ENCODE measurements at places on chromosomes 5 and 9.

DNA sequence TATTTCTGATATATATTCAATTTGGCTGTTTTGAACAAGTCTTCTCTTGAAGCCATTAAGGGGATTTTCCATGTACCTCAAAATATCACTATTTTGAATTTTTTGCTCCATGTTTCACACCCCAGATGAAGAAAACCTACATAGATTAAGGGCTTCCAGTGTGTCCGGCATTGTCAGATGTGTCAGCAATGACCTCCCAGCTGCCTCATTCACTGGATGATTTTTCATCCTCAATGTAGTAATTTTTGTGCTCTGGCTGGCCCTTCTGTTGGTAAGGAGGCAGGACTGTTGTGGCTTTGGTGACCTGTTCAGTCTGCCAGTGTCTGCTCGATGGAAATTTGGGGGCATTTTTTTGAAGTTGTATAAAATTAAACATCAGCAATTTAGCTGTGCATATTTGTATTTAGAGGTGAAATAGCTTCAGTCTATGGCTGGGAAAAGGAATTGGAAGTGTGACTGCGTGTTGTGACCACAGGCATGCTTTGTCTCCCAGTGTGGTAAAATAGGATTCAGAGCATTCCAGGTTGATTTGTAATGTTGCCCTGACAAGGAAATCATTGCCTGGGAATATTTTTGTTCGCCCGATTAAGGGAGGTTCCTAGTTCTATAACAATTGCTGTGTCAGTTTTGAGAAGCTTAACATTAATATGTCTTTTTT lies 312.4 kb downstream of the ARHGEF28 start:
- DNase-seq, result peak; percentile 96

DNA sequence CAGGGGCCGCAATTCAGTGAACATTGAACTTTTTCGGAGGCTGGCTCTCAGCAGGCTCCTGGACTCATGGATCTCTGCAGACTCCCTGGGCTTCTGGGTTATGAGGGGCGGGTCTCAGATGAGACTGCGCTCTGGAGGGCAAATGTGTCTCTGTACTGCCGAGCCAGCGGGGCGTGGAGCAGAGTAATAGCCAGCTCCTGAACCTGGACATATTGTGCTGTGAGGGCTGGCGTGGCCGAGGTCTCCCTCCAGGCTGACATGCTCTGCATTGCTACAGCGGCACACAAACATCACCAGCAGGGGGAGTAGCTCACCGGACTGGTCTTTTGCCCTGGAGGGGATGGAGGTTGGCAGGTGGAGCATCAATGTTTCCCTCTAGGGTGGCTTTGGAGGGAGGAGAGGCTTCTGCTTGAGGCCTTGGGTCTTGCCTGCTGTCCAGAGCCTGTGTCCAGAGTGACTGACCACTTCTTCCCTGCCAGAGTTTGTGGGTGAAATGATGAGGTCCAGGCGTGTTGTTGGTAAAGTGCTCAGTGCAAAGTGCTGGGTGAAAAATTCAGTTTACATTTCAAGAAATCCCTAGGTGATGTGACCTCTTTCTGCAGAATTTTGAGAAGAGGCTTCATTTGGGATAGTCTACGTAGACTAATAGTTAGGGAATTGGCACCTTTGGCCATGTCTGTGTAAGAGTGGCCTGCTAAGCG lies 10.9 kb upstream of the GADD45G start:
- peak; percentile 13 for DNase-seq

GRCh38 chr9:111524731-111525055 lies 286 bp upstream of the ZNF483 start:
- no peak for DNase-seq

- DNase-seq, result no peak
These were observed 58.3 kb downstream of the MTX3 start for GRCh38 chr5:79932510-79933504.

- no peak for DNase-seq
These were observed 3.6 kb downstream of the TMEM252 start for GRCh38 chr9:68536876-68537615.

- no peak for DNase-seq
These were observed 16.1 kb downstream of the LHFPL2 start for GRCh38 chr5:78632467-78632866.

DNA sequence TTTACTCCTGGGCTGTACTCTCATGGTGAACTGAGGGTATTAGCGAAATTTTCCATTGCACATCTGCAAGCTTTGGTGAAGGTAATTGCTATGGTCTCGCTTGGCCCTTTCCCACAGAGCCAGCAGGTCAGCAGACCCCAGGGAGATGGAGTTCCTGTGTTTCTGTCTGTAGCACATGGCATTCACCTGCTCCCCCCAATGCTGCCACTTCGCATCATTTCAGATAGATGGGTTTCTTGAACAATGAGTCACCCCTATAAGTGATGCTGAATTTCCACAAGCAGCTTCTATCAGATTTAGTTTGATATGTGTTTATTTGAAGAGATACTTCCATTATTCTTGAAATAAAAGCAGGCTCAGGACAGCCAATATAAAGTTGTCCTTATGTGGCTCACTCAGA lies 117.8 kb downstream of the ERCC6L2 start:
- no peak for DNase-seq

- DNase-seq, result no peak
These were observed 23.8 kb upstream of the ANKRD33B start for GRCh38 chr5:10540036-10540544.

DNA sequence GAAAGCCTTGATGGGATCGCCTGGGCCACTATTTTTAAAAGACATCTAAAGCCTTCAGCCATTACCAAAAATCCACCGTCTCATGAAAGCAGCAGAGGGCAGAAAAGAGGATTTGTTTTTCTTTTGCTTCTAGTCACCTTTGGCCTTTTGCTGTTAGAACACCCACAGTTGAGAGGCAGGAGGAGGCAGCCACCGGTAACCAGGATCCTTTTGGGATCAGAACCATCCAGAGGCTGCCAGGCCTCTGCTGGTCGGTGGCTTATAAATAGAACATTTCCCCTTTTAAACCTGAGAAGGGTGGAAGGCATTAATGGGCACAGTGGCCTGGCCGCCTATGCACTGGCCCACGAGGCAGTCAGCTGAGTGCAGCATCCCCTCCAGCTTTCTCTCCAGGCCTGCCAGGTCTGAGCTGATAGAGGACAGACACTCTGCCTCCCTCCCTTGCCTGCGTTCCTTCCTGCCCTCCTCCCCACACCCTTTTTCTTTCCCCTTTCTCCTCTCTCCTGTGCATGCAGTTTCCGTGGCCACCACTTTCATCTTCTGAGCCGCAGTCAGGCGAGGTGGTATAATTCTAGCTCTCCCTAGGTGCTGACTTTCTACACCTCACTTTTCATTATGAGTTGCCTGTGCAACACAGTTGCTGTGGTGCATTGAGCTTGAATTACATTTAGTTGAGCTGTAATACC lies 253.4 kb downstream of the ARHGAP26 start:
- no peak for DNase-seq

- no peak for DNase-seq
These were observed 7.9 kb upstream of the ANKDD1B start for GRCh38 chr5:75603371-75603770.

DNA sequence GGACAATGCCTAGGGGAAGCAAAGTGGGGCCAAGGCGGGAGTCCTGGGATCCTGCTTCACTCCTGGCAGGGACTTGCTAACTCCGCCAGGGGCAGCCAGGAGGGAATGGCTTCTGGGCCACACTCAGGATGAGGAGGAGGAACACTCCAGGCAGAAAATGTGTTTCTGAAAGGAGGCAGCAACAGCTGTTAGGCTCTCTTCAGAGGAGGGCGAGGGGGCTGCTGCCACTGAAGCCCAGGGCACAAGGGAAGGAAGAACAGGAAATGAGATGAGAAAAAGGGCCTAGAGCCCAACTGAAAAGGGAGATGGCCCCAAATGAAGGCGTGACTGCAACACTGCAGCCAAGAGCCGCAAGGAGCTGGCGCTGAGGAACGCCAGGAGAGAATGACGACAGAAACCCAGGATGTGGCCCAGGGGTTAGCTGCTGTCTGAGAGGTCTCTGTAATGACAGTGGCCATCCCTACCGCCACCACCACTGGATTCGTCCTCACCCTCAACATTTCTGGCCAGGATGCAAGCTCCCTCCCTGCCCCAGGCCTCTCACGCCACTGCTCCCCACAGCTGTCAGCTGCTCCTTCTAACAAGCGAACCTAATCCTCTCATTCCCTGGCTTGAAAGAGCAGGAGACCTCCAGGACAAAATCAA lies 15.8 kb downstream of the PSMB7 start:
- peak; percentile 60 for DNase-seq

- DNase-seq, result no peak
These were observed 453.8 kb downstream of the TAF11L14 start for GRCh38 chr5:18088020-18088579.

GRCh38 chr5:39503155-39503554 lies 78.4 kb upstream of the DAB2 start:
- no peak for DNase-seq

GRCh38 chr5:36623832-36624231 lies 17.4 kb downstream of the SLC1A3 start:
- DNase-seq, result no peak

All from astrocyte of the spinal cord (primary cell).